Occipital lobe (tissue), 3 donors: ENCODE measurements at places on chromosomes 12 and 14. TPM values are rescaled to one million over a fixed set of nuclear protein-coding genes. Genes with fewer than 3 reads are reported as not detected.

DNA sequence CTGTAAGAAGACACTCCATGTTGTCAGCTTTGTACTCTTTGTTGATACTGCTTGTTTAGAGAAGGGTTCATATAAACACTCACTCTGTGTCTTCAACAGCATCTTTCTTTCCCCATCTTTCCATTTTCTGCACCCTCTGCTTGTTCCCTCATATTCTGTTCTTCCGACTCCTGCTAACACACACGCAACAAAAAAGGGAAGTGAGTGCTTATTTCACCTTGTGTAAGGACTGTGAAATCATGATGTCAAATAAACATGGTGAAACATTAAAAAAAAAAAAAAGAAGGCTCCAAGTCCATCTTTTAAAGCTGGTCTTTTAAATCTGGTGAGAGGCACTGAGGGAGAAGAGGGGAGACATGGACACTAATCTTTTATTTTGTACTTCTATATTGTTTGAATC is 145.4 kb downstream of the RPAP3 start:
- DNase-seq, result no peak

DNA sequence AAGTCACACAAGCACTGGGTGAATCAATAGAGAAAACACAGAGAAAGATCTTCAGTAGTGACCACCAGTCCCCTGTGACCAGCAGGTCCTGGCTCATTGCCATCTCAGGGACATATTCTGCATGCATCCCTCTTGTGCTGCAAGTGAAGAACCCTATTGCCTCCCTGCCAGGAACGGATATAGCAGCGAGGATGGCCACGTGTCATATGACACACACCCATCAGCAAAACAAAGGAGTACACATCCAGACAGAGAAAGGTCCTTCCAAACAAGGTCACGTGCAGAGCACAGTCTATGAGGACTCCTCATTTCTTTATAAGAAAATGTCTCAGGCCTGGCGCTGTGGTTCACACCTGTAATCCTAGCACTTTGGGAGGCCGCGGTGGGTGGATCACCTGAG is 638.4 kb downstream of the FLRT2 start:
- no peak for DNase-seq

Gene NEUROD4
- total RNA-seq, result 3.9 TPM

Gene KRT6C
- not detected for total RNA-seq

Gene MUCL1
- total RNA-seq, result not detected
